Dermis microvascular lymphatic vessel endothelial cell (primary cell): ENCODE measurements at places on chromosomes 4 and X.

GRCh38 chr4:83830138-83830888 is 294.4 kb downstream of the GPAT3 start:
- DNase-seq: no peak

GRCh38 chr4:128862608-128863311 is 53.3 kb downstream of the JADE1 start:
- DNase-seq: no peak

DNA sequence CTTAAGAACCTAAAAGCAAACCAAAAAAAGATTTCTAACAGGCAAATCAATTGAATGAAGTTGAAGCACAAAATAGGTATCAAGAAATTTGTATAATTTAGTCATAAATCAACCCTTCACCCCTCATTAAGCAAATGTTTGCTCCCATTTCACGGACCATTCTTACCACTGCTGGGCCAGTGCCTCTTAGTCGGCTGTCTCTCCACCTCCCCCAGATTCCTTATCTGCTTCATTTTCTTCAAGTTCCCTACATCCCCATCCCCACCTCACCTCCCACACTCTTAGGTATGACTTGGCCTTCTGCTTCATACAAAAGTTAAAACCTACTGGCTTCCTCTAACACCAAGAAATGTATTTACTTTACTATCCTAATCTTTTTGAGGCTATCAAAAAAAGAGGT is 11.8 kb downstream of the AASDH start:
- DNase-seq: no peak

DNA sequence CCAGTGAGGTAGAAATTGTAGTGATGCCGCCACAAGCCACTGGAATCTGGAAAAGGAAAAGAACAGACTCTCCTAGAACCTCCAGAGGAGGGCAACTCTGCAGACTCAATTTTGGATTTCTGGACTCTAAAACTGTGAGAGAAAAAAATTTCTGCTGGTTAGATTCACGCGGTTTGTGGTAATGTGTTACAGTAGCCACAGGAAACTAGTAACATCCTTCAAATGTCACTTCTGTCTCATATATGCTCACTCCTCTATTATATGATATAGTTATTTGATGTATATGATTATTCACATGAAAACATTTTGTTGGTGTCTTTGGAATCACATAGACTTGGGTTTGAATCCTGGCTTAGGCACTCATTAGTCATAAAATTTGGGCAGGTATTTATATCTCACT is 18.8 kb downstream of the LDOC1 start:
- no peak for DNase-seq

DNA sequence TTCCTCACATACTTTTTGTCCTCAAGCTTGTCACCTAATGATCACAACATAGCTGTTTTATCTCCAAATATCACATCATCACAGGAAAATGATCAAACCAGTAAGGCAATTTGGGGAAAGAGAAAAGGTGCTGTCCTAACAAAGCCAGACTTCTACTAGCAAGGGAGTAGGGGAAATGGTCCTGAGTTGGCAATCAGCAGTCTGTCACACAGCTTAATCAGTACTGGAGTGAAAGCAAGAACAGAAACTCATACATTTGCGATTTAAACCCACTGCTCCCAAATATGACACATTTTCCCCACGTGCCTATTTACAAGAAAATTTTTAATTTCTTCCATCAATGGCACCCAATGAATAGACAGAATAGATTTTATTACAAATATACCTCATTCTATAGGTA is 546.8 kb upstream of the FMR1 start:
- no peak for DNase-seq

- DNase-seq: no peak
Measured at GRCh38 chr4:5636766-5637670, 71.3 kb downstream of the EVC2 start.

GRCh38 chrX:151609222-151609621 is 45.7 kb downstream of the PASD1 start:
- no peak for DNase-seq

GRCh38 chr4:119299741-119300100 is 22.2 kb downstream of the FABP2 start:
- DNase-seq: no peak

DNA sequence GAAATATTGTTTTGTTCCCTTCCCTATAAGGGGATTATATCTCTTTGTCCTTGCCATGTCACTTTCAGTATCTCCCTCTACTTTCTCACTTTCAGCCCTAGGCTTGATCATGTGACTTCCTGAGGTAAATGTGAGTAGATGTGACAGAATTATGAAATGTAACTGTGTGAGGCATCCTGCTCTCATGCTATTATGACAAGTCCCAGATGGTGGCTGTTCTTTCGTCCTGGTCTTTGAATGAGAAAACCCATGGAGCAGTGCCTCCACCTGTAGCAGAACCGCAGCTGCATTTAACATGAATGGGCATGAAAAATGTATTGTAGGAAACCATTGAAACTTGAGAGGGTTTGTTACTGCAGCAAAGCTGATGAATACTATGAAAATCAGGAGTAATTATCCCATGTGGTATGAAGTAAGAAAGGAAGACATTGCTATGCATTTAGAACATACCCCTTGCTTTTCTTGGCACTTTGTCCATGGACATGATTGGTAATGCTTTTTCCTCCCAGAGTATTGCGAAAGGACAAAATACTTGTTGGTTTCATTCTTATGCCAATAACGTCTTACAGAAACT is 202.2 kb upstream of the GPRIN3 start:
- DNase-seq: no peak

GRCh38 chrX:150773117-150773516 is 79.9 kb downstream of the MTMR1 start:
- DNase-seq: no peak

GRCh38 chrX:31629195-31629594 is 557.4 kb upstream of the FTHL17 start:
- DNase-seq: no peak

GRCh38 chrX:8632924-8633323 is 99.0 kb downstream of the ANOS1 start:
- DNase-seq: no peak

DNA sequence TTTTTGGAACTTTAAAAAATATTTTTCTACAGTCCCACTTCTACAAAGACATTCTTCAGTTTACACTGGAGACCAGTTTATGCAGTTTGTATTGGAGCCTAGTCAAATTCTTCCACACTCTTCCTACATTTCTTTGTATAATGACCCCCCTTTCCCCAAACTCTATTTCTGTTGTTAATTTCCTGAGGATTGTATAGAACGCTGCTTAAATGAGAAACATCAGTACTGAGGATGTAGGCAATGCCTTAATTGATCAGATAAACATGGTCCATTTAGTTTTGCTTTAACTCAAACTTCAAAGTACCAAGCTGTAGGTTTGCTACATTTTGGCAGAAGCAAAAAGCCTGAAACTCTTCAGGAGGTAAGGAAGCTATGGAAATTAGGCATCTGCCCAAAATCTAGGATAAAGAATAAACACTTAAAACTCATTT is 155.5 kb downstream of the SLC7A11 start:
- no peak for DNase-seq

DNA sequence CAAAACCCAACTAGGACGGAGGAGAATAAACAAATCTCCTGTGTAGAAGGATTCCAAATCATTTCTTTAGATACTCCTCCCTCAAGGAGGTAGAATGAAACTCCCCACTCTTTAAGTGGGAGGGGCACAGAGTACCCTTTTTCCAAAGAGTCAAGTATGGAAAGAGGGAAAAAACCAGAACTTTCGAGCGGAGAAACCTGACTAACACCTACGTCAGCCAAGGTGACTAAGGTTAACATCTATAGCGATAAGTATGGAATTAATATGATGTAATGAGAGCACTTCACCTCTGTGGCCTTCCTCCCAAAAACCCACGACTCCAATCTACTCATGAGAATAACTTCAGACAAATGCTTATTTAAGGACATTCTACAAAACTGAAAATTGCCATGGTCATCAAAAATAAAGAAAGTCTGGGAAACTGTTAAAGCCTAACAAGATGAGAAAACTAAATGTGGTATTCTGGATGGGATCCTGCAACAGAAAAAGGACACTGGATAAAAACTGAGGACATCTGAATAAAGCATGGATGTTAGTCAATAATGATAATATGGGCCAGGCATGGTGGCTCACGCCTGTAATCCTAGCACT is 157.0 kb upstream of the MAP3K15 start:
- DNase-seq: no peak

DNA sequence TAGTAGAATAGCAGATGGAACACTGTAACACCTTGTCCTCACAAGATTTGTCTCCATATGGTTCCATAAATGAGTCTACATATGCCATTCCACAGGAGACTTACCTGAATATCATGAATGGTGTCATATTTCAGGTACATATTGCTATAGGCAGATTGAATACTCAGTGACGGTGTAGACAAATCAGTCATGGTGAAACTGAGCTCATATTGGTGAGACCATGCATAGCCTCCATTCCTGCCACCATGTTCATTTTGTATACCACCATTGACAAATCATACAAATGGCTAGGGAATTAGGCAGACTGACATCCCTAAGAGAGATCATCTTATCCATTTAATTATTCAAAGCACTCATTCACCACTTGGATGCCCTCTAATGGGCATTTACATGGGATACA is 38.0 kb upstream of the SPP1 start:
- DNase-seq: no peak

DNA sequence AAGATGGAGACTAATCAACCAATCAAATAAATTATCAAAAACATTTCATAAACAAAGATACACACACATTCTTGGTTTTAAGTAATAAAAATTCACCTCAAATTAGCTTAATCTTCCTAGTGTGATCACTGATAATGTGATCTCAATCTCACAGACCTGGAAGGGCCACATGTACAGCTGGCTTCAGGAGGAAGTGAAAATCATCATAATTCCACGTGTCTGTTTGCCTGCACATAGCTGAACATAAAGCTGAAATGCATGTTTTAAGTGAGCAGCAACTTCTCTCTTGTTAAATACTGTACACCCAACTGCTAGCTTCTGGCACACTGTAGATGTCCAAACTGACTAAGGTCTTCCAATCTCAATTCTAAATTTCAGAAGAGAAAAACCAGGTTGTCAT is 53.8 kb downstream of the ARHGAP6 start:
- no peak for DNase-seq

DNA sequence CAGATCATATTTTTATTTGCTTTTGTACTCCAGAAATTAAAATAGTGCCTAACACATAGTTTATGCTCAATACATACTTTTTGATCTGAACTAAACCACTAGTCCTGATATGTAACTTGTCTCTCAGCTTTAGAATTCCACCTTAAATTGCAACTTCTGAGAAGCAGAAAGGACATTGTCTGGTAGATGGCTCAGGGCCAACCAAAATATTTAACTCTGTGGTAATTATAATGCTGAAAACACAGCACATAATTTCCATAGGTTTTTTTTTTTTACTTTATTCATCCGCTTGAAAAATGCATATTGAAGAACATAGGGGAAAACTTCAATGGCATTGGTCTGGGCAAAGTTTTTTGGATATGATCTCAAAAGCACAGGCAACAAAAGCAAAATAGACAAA is 59.3 kb downstream of the AREG start:
- DNase-seq: peak; percentile 94

GRCh38 chr4:88846206-88846790 is 148.7 kb upstream of the NAP1L5 start:
- peak; percentile 76 for DNase-seq
